Upper lobe of right lung (tissue), 1 donor: ENCODE measurements at places on chromosomes 4 and X.

GRCh38 chrX:1486749-1487361 is 34.1 kb upstream of the ASMTL start:
- no peak for DNase-seq

DNA sequence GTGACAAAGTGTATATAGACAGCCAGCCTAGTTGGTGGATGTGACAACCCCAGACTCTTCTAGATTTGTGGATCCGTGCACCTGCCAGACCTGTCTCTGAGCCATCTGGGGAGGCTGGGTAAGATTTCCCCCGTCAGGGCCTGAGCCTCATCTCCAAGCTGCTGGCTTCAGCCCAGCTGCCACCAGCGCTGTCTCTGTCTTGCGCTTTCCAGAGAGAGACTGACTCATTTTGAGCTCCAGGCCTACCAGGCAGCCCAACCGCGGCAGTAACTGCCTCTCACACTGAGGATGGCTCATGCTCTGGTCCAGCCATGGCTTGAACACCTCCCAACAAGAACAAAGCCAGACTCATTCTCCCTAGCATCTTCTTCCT is 26.4 kb downstream of the NOP14 start:
- peak; percentile 60 for DNase-seq

DNA sequence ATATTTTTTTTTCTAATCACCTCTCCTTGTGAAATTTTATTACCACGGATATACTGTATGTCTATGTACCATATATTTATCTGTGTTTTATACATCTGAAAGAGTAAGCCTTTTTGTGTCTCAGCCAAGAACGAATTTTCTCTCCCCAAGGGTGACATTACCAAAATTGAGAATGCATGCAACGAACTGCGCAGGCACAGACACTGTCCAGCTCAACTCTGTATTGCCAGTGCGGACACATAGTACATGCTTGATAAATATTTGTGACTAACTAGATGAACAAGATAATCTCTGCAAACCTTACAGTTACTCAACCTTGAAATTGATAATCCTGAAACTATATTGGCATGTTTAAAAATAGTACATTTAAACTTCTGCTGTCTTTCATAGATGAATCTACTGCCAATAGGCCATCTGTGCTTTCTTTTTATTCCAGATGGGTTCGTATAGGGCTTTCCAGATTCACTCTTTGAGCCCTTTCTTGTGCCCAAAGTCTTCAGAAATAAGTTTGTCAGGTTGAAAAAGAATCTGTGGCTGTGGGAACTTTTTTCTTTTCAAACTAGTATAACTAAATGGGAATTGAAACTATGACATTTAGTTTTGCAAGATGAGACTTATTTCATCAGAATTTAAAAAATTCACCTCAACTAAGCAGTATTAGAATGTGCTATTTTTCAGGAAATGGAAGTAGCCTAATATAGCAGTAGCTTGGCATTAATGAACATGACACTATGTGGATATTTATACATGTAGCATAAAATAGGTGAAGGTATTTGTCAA is 38.9 kb downstream of the DTHD1 start:
- DNase-seq = no peak

DNA sequence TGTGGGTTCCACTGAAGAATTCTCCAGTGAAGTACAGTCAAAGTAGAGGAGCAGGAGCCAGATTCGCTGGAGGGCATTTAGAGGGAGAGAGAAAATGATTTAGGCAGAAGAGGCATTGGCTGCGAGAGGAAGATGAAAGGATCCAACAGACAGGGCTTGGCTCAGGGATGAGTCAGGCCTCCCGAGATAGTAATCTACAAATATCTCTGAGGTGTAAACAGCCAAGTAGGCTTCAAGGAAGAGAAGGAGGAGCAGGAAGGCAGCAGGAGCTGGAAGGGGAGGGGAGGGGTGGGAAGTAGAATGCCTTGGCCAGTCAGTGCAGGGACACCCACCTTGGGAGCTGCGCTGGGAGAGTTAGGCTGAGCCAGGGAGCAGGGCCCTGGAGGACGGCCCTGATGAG is 55.5 kb downstream of the PJA1 start:
- no peak for DNase-seq

DNA sequence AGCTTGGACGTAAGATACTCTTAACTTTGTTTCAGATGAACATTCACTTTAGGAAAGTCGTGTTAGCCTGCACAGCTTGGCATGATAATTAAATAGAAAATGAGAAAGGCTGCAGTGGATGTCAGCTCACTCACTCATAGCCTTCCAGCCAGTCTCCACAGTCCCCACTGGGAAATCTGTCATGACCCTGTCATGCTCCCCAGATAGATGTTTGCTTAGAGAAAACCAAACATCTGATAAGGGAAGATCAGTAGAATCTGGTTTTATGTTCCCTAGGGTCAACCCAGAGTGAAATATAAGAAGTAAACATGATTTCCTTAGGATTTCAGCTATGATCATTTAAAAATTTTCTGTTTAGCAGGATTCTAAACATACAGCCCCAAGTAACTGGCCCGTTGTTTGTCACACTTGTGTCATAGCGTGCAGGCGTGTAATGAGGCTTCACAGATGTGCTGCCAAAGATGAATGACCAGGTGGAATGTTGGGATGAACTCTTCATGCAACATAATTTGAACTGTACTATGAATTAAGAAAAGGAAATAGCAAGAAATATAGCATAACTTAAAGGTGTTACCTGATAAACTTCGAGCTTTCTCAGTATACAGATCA is 180.1 kb downstream of the BANK1 start:
- no peak for DNase-seq

GRCh38 chrX:10474913-10475568 is 145.3 kb downstream of the MID1 start:
- DNase-seq = no peak

DNA sequence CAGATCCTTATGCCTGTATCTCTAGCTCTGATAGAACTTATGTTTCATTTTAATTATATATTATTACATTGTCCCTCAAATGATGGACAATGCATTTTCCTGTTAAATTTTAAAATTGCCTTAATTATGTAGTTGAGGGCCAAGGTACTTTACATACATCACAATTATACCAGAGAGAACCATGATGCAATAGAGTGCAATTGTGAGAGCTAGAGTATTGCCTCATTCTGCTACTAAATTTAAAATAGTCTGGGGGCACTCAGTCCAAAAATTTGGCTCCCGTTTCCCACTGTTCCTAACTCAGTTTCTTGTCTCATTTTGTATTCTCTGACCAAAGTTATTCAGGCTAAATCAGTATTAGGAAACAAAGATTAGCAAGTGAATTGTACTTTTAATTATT is 378.5 kb upstream of the ZFP42 start:
- no peak for DNase-seq

- DNase-seq = no peak
Observed at GRCh38 chrX:70134116-70134477, 850 bp downstream of the IGBP1 start.

- DNase-seq = no peak
Observed at GRCh38 chr4:48429709-48430474, 53.3 kb upstream of the SLC10A4 start.

DNA sequence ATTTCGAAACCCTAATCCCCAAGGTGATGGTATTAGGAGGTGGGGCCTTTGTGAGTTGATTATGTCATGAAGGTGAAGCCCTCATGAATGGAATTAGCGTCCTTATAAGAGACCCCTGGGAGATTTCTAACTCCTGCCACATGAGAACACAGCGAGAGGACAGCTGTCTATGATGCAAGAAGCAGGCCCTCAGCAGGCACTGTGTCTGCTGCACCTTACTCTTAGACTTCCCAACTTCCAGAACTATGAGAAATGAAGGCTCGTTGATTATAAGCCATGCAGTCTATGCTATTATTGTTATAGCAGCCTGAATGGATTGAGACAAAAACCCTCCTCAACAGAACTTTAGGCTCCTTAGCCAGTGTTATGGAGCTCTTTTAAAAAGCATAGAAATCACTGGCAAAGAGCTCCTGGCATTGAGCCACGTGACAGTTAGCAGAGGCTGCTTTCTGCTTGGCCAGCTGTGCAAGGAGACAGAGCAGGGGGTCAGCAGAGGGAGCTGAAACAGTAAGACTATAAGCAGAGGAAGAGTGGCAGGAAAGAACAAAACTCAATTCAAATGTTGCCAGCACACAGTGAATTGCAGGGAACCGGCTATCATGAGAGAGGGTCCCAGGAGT is 219.2 kb upstream of the FAT1 start:
- no peak for DNase-seq

- DNase-seq = no peak
Observed at GRCh38 chr4:85555206-85555605, 80.3 kb downstream of the ARHGAP24 start.

DNA sequence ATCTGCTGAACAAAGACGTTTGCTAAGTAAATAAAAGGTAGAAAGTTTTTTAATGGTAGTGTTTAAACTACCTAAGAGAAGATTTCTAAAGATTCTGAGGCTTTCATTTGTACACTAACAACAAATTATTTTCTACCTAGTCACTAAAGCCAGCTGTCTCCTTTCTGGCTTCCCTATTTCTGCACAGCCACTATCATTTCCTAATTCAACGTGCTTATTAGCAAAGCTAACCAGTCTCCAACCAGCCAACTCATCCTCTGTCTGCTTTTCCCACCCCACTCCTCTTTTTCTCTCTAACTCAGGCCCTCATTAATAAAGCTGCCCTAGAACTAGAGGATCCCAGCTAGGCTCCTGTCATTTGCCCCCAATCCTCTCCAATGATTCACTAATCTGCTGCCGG is 118.2 kb downstream of the ZNF827 start:
- no peak for DNase-seq

DNA sequence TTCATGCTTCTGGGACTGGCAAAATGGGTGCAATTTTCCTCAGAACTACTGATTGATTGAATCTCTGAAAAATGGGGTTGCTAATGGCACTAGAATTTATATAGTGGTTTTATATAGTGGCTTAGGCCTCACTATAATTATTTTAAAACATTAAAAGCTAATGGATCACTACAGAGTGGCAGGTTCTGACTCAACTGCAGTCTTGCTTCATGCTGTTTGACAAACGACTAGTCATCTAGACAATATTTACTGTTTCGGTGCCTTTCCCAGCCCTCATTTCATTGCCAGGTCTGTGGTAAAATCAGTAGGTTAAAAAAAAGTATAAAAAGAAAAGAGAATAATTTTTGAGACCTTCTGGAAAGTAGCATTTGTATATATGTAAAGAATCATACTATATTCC is 352.8 kb upstream of the ATOH1 start:
- DNase-seq = no peak

- DNase-seq = no peak
Observed at GRCh38 chr4:70559211-70559830, 32.7 kb upstream of the AMBN start.

DNA sequence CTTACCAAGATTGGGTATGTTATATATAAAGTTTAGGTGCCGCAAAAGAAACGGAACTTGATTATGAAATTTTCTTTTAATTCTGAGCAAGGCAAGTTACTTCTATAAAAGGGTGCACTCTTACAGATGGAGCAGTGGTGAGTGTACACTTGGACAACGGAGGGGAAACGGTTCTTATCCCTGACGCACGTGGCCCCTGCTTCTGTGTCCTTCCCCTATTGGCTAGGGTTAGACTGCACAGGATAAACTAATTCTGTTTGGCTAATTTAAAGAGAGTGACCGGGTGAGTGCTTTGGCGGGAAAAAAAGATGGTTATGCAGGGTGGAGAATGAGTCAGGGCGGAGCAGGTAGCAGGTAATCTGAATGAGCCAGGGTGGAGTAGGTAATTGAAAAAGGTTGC is 149.5 kb downstream of the GC start:
- no peak for DNase-seq

DNA sequence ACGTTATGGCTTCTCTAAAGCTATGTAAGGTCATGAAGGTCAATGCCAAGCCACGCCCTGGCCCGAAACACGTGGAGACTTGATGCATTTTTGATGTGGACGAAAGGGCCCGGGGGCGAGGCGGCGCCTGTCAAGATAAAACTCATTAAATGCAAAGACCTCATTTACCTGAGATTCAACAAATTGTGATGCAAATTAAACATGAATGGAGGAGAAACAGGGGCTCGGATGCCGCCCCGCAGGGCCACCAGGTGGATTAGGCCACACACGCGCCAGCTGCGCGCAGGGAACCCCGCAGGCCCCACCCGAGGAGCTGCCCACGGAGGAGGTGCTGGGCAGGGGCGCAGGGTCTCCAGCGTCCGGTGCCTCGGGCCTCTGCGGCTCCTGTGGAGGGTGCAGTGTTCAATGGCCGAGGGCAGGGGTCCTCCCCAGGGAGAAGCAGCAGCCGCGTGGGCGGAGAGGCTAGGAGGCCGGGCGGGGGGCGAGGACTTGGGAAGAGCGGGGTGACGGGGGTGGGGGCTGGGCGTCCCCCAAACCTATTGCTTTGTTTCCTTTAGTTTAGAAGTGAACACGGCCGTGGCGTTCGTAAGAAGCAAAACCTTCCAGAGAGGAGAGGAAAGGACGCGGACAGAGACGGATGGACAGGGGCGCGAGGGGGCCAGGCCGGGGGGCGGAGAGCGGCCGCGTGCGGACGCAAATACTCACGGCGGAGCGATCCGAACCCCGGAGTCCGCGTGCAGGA is 40.4 kb downstream of the CPLX1 start:
- DNase-seq = no peak

DNA sequence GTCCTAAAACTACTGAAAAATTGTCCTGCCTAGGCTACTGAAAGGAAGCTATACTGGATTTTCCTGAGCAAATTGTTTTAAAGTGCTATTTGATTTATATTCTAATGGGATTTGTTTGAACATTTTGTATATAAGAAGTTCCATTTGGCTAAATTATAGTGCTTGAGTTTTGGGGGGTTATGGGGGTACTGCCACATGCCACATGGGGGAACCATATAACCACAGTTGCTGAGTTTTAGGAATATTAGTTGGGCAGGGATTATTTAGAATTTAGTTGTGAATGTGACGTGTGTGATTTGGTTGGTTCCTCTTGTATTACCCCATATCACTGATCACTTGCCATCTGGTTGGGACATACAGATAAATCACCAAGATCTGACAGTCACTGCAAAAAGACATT is 224.5 kb upstream of the TAPT1 start:
- DNase-seq = no peak

DNA sequence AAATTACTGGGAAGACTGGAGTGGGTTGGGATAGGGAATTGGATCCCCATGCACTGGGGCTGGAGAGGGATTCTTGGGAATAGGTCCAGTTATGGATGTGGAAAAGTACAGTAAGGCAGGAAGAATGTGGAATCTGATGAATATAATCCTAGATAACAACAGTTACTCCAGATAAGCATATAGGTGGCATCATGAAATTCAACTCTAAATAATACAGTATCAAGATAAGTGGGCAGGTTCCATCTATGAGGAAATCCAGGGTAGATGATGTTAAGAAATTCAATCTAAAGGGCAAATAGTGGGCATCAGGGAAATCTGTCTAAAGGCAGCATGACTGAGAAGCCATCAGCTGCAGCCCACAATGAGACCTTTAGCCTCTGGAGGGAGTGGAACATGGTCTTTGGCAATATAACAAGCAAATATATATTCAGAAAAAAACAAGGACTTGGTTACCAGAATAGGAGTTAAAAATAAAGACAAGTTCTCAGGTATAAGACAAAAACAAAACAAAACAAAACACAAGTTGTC is 1.2 kb downstream of the DTHD1 start:
- DNase-seq = no peak

GRCh38 chr4:76611616-76612207 is 176.7 kb downstream of the SHROOM3 start:
- DNase-seq = no peak
